ENCODE measurements at places on chromosomes 6 and 20.

- DNase-seq, result no peak
Measured at GRCh38 chr6:1608222-1609040, 1.3 kb upstream of the FOXC1 start.

GRCh38 chr20:45124365-45124764, at the start of gene WFDC12:
Gene WFDC12 (minus strand): TSS chr20:45124465. CDS start chr20:45124447, 18 bp downstream.
- no peak for DNase-seq

- no peak for DNase-seq
Measured at GRCh38 chr20:24620937-24621519, 151.6 kb downstream of the SYNDIG1 start.

DNA sequence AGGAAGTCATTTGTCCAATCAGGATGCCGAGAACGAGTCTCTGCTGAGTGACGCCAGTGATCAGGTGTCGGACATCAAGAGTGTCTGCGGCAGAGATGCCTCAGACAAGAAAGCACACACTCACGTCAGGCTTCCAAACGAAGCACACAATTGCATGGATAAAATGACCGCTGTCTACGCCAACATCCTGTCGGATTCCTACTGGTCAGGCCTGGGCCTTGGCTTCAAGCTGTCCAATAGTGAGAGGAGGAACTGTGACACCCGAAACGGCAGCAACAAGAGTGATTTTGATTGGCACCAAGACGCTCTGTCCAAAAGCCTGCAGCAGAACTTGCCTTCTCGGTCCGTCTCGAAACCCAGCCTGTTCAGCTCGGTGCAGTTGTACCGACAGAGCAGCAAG, 281.5 kb downstream of the TSHZ2 start:
- no peak for DNase-seq

DNA sequence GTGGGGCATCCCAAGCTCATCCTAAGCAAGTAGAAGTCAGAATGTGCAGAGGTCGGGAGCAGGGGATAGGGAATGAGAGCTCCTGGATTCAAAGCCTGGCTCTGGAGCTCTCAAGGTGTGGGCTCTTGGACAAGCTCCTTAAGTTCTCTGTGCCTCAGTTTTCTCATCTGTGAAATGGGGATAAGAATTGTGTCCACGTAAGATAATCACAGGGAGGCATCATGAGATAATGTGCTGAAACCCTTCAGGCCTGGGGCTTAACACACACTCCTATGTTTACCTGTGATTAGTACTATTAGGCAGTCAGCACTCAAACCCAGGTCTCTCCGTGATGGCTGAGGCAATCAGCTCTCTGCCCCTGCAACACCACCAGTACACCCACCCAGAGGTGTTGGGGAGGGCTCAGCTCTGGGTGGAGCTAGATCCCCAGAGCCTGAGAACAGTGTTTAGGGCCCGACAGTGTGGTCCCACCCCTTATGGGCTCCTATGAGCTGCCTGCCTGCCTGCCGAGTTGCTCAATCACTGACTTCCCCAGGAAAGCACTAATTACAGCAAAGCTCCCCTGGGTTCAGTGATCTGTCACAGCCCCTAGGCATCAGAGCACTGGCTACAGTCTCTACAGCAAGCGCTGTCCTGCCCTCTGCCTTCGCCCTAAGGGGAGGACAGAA, 6.3 kb upstream of the SIRPA start:
- no peak for DNase-seq

GRCh38 chr6:79718509-79719247, 87.5 kb downstream of the SH3BGRL2 start:
- no peak for DNase-seq

GRCh38 chr6:49570474-49571079, 20.1 kb downstream of the C6orf141 start:
- DNase-seq, result no peak

DNA sequence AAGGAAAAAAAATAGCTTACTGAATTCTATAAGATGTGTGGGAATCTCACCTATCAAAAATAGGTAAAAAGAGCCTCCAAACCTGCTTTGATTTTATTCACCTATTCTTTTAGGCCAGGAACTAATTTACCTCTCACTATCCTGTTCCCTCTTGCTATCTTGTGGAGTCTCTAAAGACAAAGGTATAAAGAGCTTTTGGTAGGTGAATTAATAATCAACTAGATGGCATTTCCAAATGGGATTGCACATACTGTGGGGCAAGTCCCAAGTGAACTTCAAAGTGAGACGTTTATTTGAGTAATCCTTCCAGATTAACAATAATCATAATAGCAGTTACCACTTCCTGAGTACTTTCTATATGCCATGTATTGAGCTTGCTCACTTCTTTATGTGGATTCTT, 2.8 kb downstream of the FAM8A1 start:
- no peak for DNase-seq

All from NCI-H460 (cell line).